Inflammatory macrophage treated with lipopolysaccharide for 4 hours (primary cell): ENCODE measurements at places on chromosomes 1 and 21.

GRCh38 chr1:15077384-15077783 lies 76.2 kb upstream of the TMEM51 start:
- DNase-seq, result no peak

- no peak for DNase-seq
These were observed 38.5 kb downstream of the CRB1 start for GRCh38 chr1:197306381-197307062.

DNA sequence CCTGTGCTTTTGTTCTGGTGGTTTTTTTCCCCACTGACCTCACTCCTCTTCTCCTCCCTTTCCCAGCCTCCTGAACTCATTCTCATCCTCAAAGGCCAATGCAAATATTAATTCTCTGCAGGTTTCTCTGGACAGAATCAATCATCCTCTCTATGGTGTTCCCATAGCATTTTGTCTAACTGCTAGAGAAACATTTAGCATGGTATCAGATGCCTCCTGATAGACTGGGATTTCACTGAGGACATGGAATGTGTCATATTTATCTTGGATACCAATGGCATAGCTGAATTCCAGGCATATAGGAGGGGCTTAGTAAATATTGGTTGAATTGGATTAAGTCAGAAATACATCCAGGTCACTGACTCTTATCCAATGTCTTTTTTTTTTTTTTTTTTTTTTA lies 46.1 kb upstream of the SRP9 start:
- DNase-seq, result no peak

GRCh38 chr1:8458607-8459006 lies 140.7 kb downstream of the SLC45A1 start:
- no peak for DNase-seq

DNA sequence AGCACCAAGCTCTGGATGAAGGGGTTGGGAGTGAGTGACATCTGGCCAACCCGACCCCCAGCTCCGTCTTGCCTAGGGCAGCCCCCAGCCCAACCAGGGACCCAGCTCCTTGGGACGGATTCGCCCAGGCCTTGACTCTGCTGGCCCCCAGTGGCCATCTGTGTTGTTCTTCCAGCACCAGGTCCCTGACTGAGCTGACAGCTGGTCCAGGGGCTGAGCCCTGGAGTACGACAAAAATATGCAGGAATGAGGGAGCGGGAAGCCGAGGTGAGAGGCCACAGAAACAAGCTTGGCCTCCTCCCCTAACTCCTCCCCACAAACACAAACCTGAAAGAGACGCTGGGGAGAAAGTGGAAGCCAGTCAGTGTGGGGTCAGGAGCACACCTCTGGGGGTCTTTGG lies 55.0 kb upstream of the PAX7 start:
- DNase-seq, result no peak
